CD4-positive, alpha-beta T cell treated with Interferon gamma for 1 hour (primary cell): ENCODE measurements at places on chromosomes 11 and 22.

DNA sequence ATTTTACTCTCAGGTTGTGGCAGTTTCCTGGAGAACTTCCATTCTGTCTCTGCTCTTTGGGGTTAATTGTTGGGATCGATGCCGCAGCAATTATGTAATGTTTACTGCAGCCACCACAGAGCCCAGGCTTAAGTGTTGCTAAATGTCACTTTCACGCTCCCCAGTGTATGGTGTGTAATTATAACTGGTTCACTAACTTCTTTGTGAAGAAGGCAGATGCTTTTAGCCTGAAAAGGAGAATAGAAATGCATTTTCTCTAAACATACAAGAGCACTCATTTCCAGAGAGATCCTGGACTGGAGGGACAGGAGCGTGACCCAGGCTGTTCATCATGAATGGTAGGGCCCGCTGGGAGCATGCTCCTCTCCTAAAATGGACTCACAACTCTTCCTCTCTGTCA lies 132.2 kb upstream of the PLET1 start:
- no peak for DNase-seq

- DNase-seq, result no peak
These were observed 3.3 kb downstream of the ARL14EP start for GRCh38 chr11:30326114-30326778.

- DNase-seq, result no peak
These were observed 92.9 kb upstream of the USP47 start for GRCh38 chr11:11748706-11749365.

DNA sequence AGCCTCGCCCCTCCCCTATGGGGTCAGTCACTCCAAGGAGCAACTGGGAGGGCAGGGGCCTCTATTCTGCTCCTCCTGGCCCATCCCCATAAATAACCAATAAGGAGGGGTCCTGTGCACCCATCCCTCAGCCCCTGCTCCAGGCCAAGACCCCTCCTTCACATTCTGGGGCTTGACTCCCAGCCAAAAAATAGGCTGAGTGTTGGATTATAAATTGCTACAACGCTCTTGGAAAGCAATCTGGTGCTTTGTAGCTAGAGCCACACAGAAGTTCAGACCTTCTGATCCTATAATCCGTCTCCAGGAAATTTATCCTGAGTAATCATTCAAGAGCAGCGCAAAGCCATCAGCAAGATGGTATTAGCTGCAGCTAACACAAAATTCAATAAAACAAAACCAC lies 42.5 kb downstream of the ABCC8 start:
- DNase-seq, result no peak

DNA sequence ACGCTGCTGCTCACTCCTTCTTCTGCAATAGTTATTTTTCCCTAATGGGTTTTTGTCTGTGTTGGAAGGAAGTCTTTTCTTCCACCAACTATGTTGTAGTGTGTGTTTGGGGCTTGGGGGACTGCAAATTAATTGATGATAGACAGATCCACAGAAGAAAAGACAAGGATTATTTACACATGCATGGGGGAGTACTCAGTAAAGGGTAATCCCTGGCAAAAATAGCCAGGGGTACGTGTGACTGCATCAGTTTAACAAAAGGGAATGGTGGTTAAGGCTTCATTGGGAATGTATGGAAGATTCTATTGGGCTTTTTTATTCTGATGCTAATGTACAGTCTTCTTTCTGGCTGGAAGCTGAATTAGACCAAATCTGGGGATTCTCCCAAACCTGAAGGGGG lies 20.2 kb upstream of the FEZ1 start:
- DNase-seq, result no peak

DNA sequence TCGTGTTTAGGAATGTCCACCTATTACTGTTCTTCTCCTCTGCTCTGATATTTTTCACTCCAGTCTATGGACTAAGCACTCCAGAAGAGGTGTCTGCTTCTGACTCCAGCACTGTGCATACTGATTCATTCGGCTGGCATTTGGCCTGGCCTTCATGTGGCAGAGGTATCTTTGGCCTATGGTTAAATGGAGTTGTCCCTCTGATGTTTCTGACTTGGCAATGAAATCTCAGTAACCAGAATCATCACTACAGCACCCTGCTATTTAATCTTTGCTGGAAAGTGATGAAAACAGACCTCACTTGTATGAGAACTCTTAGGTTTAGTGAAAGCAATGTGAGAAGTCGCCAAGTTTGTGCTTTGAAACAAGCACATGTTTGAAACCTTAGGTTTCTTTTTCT lies 155.2 kb downstream of the MAML2 start:
- DNase-seq, result no peak

DNA sequence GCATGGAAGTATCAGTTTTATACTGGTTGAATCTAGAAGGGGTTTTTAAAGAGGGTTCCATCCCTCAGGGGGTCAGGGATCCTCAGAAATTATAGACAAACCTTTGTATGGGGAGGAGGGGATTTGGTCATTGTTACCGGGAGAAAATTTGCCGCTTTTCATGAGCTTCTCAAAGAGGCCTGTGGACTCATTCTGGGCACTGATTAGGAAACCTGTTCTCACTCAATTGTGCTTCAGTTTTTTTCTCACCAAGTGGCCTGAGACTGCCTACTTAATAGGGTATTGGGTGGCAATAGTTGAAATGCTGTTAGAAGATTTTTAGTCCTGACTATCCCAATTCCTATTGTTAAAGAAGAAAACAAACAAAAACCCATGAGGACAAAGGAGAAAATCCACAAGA lies 14.0 kb downstream of the MPEG1 start:
- no peak for DNase-seq

DNA sequence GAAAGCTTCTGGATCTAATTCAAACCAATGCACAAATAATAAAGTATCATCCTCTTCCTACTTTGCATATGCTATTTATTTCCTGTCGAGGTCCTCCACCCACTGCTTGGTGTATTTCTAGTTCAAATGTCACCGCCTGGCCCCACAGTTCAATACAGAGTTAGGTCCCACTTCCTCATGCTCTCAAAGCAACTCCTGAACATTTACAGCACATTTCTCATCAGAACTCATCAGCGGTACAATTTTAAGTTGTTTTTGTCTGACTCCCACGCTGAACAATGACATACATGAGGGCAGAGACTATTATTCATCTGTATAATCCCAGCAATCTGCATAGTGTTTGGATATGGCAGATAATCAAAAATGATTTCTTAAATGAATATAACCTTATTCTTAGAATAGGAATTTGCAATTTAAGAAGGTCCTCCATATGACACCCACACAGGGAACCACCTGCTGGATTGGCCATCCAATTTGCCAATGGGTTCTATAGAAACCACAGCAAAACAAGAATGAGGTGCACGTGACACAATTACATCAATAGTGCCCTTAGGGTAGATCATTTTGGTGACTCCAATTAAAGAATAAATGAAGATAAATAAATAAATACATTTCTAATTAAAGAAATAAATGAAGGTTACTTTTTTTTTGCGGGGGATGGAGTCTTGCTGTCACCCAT lies 54.2 kb downstream of the SLC25A17 start:
- DNase-seq, result peak; percentile 44

DNA sequence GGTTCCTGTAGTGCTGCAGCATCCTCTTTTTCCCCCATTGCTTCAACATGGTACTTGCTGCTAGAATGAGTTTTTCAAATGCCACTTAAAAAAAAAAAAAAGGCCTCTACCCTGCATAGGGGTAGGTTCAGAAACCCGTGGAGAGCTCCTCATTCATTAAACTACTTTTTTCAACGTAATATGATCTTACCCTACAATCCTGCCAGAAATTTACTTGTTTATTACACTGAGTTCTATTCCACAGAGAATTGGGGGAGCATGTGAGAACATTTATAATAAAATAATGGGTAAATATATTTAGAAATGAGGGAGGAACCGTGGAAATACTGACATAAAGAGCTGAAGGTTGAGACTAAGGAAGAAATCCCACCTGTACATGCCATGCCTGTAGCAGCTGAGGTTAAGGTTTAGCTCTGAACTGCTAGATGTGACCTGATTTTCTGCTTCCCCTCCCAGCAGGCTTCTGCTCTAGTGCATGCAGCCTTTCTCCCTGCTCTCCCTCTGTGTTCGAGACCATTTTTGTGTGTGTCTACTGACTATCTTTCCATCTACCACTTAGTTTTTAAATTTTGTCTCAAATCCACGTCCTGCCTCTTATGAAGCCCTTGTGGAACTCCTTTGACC lies 225.7 kb downstream of the DDX10 start:
- no peak for DNase-seq

DNA sequence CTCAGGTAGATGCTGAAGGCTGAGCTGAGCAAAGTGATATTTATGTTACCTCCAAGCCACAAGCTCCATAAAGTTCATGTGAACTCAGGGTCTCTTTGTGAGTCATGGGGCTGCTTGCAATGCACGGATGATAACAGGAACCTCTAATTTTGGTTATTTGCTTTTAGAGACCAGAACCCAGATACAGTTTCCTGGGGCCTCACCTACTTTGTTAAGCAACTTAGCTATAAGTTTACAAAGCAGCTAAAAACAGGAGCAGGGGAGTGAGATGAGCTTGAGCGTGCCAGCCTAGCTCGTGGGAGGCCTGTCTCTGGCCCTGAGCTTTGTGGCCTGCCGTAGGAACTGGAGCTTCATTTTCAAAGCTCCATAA lies 29.2 kb downstream of the SREBF2 start:
- DNase-seq, result peak; percentile 26

GRCh38 chr22:43110927-43111623 lies 525 bp downstream of the BIK start:
- DNase-seq, result peak; percentile 55

- no peak for DNase-seq
These were observed 92.8 kb upstream of the OR9G4 start for GRCh38 chr11:56841210-56841810.

DNA sequence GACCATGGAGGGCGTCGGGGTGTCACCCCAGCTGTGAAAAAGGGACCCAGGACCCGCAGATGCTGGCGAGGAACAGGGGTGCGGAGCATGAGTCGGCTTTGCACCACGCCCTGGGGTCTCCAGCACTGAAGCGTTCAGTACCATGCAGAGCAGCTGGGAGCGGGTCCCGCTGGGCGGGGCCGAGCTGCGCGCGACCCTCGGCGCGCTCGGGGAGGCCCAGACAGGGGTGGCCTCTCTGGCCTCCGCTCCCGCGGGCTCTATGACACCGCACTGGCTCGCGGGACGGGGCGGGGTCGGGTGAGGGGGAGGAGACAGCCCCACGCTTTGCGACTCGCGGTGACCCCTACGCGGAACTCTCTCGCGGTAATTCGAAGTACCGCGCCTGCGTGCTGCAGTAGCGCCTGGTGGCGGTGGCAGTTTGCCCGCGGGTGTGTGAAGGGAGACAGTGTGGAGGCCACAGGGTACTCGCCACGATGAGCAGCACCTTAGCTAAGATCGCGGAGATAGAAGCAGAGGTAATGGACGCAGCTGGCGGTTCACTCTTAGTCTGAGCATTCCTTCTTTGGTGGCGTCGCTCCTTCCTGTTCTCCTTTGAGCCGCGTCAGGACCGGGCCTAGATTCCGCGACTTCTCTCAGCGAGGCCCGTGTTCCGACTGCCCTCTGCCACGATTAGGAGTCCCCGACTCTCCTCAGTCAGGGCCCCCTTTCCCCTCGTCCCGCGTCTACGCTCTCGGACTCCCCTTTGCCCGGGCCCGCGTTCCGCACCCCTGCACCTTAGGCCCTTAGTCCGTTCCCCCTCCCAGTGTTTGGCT lies at the start of gene DRG1:
DRG1 (plus strand) TSS at position 394 of the 812 bp plus-strand sequence; CDS start at position 474, 80 bp downstream.
- peak; percentile 95 for DNase-seq

GRCh38 chr22:22380098-22381030 lies 128.2 kb downstream of the ZNF280B start:
- DNase-seq, result peak; percentile 68

DNA sequence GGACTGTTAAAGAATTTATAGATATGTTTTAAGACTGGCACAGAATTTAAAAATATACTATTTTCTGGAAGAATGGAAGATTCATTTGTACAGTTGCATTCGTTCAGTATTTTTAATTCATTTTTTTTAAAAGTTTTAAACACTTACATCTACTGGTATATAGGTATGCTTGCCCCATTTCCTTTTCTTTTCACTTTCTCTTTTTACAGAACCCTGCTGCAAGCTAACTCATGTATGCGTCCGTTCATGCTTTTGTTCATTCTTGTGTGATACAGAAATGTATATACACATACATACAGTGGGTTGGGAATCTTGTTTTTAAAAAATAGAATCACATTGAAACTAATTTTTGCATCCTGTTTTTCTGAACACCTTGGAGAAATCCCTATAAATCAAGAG lies 31.0 kb downstream of the PACS1 start:
- DNase-seq, result no peak

GRCh38 chr11:32164836-32165235 lies 74.0 kb downstream of the RCN1 start:
- no peak for DNase-seq

DNA sequence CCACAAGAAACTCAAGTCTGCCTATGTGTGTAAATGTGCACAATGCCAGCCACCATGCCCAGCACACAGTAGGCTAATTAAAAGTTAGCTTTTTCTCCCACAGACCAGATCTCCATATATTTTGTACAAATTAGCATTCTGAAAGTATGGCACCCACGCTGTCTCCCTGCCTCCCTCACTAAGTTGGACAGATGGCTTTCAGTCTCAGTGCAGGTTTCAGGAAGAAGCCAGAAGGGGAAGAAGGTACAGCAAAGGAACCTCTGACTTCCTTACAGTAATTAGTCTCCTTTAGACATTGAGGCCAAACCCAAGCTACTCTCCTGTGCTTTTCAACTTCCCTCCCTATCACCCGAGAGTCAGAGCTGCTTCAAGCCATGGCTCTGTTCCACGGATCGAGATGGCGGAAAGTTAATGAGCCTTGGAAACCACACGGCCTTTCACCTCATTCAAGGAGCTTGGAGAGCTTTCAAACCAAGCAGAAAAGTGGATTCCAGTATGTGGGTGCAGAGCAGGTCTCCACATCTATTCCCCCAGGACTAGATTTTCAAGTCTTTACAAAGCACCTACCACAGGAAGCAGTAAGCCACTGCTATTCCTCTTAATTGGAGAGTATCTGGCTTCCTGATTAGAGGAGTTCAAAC lies 221.1 kb upstream of the NARS2 start:
- DNase-seq, result no peak

DNA sequence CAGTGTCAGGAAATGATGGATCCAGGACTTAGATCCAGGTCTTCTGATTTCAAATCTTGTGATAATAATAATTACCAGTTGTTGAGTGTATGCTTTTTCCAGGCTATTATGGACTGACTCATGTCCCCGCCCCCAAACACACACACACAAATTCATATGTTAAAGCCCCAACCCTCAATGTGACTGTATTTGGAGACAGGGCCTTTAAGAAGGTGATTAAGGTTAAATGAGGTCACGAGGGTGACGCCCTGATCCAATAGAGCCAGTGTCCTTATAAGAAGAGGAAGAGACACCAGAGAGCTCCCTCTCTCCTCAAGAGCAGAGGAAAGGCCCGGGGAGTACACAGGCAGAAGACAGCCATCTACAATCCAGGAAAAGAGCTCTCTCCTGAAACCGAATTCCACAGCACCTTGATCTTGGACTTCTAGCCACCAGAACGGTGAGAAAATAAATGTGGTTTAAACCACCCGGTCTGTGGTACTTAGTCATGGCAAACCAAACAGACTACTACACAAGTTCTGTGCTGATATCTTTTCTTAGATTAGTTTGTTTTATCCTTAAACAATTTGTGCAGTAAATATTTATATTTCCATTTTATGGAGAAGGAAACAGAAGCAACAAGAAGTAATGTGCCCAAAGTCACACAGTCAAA lies 8.2 kb downstream of the TMPRSS5 start:
- no peak for DNase-seq

- DNase-seq, result no peak
These were observed 35.0 kb upstream of the MPEG1 start for GRCh38 chr11:59247531-59248227.
